ENCODE measurements at places on chromosomes 4 and X. TPM values are rescaled to one million over a fixed set of nuclear protein-coding genes. Genes with fewer than 3 reads are reported as not detected.

CT45A2 gene
- total RNA-seq = not detected

CLTRN gene
- total RNA-seq = 0.79 TPM

TMSB15B gene
- 0.40 TPM for total RNA-seq

ACE2 gene
- 12.7 TPM for total RNA-seq

KCND1 gene
- total RNA-seq = 0.47 TPM

NAT8L gene
- 0.82 TPM for total RNA-seq

BEX2 gene
- 1.3 TPM for total RNA-seq

BANK1 gene
- 0.12 TPM for total RNA-seq

TREX2 gene
- 0.25 TPM for total RNA-seq

CENPE gene
- total RNA-seq = 0.35 TPM

PAGE5 gene
- total RNA-seq = not detected

POLN gene
- total RNA-seq = 1.9 TPM

CT83 gene
- total RNA-seq = not detected

All from left ventricle myocardium superior (tissue), 1 donor.